ENCODE measurements at places on chromosomes 11 and 22.

GRCh38 chr11:48270621-48271020, 7.0 kb downstream of the OR4X1 start:
- DNase-seq = no peak

DNA sequence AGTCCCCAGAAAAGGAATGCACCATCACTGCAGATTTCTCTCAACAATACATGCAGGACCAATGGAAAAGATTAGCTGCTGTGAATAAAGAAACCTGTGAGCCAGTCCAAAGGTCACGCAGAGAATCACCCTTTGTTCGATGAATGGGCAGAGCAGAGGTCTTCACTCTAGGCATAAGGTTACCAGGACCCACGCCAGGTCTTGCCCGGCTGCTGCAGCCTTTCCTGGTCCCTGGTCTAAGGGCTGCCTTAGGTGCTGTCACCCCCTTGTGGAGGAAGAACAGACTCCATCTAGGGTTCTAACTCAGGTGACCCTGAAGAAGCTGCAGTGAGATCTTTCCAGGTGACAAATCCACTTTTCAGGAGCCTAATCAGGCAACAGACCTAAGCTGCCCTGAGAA, 29.0 kb upstream of the NAP1L4 start:
- no peak for DNase-seq

GRCh38 chr11:44791316-44791925, 64.7 kb downstream of the TSPAN18 start:
- DNase-seq = no peak

- DNase-seq = no peak
Measured at GRCh38 chr22:31230155-31230870, 18.2 kb downstream of the LIMK2 start.

GRCh38 chr22:30221121-30221992, 25.2 kb downstream of the LIF start:
- no peak for DNase-seq

GRCh38 chr22:16824716-16825687, at the start of gene XKR3:
XKR3 (minus strand) TSS chr22:16825411; CDS start chr22:16808073, 17,338 bp downstream.
- no peak for DNase-seq

DNA sequence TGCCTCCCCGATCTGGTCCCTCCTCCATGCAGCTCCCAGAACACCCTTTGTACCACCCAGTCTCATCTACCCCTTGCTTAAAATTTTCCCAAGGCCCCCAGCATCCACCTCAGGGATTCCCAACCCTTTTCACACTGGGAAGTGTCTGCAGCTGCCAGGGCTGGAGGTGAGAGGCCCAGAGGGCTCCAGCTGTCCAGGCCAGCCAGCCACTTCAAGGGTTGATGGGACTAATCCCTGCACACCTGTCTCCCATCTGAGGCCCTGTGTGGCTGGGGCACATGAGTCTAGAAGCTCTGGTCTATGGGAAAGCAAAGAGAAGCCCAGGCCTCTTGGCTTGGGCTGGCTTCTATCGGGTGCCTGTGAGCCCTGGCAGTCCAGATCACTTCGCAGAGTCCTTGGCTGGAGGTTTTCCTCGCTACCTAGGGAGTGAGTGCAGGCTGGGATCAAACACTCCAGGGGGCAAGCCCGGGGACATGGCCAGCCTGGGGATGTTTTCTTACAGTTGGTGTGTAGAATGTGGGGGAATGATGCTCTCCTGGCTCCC, 41.1 kb upstream of the TPBGL start:
- no peak for DNase-seq

GRCh38 chr11:80083531-80083951, 642.7 kb upstream of the TENM4 start:
- no peak for DNase-seq

GRCh38 chr22:36155702-36156101, 4.9 kb downstream of the APOL3 start:
- no peak for DNase-seq

DNA sequence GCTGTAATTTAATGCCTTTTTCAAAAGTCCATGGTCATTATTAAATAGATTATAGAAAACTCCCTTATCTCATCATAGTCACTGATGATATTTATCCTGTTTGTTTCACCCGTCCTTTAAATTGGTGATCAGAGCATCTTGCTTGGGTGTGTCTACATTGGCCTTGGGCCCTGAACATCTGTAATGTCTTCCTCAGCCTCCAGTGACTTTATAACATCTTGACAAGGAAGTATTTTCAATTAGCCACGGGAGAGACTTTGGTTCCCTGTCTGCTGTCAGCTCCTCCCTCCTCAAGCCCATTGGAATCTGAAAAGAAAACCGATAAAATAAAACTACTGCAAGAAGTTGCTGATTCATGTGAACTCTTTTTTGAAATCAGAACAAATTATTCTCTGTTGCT, 116.9 kb upstream of the TTC12 start:
- no peak for DNase-seq

DNA sequence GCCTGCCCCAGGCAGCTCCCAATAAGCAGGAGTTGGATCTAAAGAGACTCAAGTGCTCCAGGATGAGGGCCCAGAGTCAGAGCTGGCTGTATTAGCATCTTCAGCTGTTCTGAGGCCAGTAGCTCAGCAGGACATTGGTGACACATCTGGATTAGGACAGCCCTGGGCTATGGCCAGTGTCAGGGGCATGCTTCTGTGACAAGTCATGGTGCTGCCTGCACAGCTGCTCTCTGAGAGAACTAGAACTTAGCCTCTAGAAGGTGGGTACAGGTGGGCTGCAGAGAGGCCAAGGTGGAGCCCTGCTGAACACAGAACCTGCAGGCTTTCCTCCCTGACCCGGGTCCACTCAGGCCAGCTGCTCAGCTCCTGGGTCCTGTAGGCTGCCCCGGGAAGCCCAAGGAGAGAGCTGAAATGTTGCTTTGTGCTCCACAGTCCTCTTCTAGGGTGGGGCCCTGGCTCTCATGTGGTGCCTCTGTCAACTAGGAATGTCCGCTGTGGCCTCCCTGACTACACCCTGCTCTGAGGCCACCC, 426.9 kb downstream of the SOX6 start:
- DNase-seq = no peak

DNA sequence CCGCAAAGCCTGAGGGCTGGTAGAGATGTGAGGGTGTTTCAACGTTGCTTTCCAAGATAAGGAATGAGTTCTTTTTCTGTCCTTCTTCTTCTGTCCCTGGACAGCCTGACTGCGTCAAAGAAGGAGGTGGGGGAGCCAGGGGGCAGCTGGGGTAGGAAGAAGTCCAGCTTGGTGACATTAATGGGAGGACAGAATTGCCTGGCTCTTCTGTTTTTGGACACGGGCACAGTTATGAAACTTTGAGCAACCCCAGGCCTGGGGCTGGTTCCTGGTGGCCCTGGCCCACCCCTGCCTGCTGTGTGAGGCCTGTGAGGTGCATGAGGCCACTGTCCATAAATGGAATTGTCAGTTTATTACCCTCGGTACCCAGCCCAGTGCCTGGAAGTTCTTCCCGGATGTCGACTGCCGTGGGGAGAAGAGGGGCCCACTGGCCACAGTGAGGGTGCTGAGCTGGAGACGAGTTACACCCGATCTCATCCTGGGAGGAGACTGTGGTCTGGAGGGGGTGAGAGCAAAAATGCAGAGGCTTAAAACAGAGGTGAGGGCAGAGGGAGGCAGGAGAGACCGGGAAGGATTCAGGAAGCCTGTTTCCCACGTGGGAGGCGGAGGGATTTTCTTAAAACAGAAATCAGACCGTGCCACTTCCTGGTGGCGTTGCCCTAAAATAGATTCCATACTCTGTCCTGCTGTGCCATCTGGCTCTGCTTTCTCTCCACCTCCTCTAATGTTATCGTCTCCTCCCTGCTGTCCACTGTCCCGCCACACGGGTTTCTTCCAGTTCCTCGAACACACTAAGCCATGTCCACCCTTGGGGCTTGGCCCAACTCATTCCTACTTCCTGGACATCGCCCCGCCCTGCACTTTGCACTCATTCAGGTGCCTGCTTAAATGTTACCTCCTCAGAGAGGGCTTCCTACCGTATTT, 59.7 kb upstream of the RASD2 start:
- peak; percentile 36 for DNase-seq

- DNase-seq = peak; percentile 83
Measured at GRCh38 chr11:128187835-128188234, 399.5 kb downstream of the ETS1 start.

GRCh38 chr11:115737875-115738274, 233.7 kb upstream of the CADM1 start:
- no peak for DNase-seq

DNA sequence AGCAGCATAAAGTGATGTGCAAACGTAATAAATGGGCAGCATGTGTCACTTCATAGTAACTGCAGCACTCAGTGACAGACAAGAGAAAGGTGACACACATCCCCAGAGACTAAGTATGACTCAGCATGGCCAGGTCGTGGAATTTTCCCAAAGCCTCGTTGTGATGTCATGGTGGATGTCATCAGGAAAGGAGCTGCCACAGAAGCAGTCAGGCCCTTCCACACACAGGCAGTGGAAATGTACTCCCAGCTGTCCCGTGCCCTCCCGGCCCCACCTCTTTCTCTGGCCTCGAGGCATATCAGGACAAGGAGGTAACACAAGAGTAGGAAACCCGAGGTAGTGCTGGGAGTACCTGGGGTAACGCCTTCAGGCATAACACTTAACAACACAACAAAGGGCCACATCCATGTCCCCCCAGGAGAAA, 8.1 kb downstream of the PC start:
- peak; percentile 76 for DNase-seq

DNA sequence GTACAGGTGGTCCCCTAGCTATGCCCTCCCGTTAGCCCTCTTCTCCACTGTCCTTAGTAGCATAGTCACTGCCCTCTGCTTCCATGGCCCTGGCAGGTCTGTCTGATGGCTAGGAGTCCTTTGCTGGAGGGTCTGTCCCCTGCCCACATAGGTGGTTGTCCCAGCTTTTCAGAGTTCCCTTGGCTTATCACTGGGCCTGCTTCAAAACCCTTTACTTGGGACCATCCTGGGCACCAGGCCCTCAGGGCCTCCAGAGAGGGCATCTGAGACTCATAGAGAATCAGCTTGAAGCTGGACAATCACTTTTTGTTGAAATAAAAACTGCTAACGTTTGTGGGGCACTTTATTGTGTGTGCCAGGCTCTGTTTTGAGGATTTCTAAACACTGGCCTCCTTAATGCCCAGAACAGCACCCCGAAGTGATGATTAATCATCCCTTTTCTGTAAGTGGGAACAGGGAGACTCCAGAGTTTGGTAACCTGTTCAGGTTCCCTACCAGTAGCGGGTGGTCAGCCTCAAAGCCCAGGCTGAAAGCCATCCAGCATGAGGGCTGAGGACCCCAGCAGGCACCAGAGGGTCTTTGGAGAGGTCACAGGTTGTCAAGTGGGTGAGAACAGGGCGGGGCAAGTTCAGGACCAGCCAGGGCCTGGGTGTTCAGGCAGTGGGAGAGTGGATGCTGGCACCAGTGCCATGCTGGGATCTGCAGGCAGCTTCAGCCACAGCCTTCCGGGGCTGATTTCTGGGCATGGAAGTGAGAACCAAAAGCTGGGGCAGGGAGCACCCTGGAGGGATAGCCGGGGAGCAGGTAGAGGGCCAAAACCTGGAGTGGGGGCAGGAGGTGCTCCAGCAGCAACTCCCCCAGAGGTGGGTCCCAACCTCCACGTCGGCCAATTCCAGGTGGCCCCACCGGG, 495 bp upstream of the KCNK4 start:
- no peak for DNase-seq

DNA sequence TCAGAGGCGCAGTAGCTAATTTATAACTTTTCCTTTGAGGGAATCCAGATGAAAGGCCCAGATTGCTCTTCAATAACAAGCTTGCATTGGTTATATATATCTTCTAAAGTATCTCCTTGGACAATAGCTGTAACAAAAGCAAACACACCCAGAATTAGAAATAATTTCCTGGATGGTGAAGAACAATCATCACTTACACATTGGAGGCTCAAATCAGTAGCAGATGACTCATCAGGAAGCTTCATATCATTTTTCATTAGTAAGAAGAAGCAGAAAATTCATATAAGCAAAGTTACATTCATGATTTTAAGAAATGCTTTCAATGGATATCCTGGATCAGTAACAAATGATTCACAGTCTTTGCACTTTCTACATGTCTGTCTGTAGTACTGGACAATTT, 173.6 kb upstream of the CCDC90B start:
- DNase-seq = peak; percentile 11

- DNase-seq = no peak
Measured at GRCh38 chr11:119100994-119101758, 477 bp downstream of the DPAGT1 start.

DNA sequence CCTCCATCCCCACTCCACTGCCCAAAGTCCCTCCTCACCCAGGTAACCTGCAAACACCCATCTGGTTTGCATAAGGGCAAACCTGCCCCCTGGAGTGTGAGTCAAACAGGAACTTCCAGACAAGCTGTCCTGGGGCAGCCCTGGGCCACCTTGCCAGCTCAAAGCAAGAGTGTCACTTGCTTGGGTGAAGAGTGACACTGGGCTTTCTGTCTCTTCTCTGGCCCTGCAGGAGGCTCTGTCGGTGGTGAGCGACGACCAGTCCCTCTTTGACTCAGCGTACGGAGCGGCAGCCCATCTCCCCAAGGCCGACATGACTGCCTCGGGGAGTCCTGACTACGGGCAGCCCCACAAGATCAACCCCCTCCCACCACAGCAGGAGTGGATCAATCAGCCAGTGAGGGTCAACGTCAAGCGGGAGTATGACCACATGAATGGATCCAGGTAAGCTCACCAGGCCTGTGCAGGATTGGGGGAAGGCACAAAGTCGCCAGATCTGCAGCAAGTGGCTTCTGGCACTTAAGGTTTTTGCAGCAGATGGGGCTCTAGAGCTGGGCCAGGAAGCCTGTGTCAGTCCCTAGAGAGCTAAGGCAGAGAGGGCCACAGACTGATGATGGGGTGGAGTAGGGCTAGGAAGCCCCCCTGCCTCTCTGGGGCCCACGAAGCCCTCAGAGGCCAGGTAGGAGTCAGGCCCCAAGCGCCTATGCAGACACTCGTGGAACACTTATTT, 64.2 kb downstream of the FLI1 start:
- no peak for DNase-seq

- DNase-seq = no peak
Measured at GRCh38 chr11:1130276-1131032, 27.3 kb upstream of the MUC5AC start.

- peak; percentile 77 for DNase-seq
Measured at GRCh38 chr11:29159552-29160465, 857.0 kb downstream of the KCNA4 start.

GRCh38 chr11:128302425-128303186, 284.8 kb downstream of the ETS1 start:
- DNase-seq = no peak

DNA sequence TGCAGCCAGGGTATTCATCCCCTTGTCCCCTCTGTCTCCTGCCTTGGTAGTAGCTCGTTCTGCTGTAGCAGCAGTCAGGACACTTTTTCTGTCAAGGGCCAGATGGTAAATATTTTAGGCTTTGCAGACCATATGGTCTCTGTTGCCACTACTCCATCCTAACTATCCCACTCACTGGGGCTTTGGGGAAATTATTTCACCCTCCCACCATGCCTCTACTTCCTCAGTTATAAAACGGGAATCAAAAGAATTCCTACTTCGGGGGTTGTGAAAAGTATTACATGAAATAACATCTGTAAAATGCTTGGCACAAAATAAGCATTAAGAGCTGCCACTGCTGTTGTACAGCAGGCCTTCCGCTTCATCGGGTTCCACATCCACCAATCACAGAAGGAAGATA, 89.9 kb upstream of the LDLRAD3 start:
- DNase-seq = no peak

- no peak for DNase-seq
Measured at GRCh38 chr11:34439610-34440198, 970 bp downstream of the CAT start.

Measured in fibroblast of skin of right quadriceps (primary cell).